ENCODE measurements at places on chromosomes 13 and 19. TPM values are rescaled to one million over a fixed set of nuclear protein-coding genes. Genes with fewer than 3 reads are reported as not detected.
A peak's percentile ranks its signal among the peaks of the same experiment; 100 is the strongest.

The CERS1 gene
- total RNA-seq, result 0.27 TPM

- no peak for DNase-seq
Measured at GRCh38 chr19:48500830-48501493, 10.7 kb downstream of the LMTK3 start.

- peak; percentile 89 for DNase-seq
Measured at GRCh38 chr13:92175330-92175729, 776.9 kb downstream of the GPC5 start.

The MCF2L gene
- total RNA-seq, result 3.2 TPM

- DNase-seq, result peak; percentile 15
Measured at GRCh38 chr19:11420429-11421370, 1.6 kb upstream of the RGL3 start.
